ENCODE measurements at places on chromosomes 1 and 21.

GRCh38 chr1:220885971-220886370 is 6.7 kb downstream of the HLX start:
- no peak for DNase-seq

- peak; percentile 55 for DNase-seq
Measured at GRCh38 chr21:17454315-17455027, 58.4 kb upstream of the CXADR start.

DNA sequence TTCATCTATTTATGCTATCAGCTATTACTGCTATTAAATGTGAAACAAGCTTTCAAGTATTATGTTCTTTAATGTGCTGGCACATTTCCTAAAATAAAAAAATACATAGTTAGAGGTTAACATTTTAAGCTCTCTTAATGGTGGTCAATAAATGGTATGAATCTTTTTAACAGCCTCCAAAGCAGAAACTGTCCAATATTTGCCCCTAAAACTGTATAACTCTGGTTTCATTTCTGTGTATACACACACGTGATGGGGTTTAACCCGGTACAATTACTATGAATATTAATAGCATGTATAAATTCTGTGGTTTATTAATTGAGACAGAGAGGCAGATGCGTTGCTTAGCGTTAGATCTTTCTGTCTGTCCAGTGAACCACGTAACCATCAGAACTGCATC is 2.2 kb downstream of the ESRRG start:
- no peak for DNase-seq

DNA sequence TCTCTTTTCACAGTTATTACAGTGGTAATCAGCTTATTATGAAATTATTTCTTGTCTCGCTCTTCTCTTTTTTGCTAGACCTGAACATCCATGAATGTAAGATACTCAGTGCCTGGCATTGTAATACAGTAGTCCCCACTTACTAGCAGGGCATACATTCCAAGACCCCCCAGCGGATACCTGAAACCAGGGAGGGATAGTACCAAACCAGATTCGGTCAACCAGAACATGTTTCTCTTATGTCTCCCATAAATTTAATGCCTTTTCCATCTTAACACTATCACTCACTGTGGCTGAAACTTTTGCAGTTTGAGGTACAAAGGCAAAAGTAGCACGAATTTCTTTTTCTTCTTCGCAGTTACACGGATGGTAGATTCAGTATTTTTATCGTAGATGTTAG is 24.6 kb upstream of the B3GALT2 start:
- DNase-seq, result no peak

GRCh38 chr1:30033256-30034104 is 689.9 kb downstream of the MATN1 start:
- DNase-seq, result no peak

GRCh38 chr1:180912801-180913565 is at the start of gene KIAA1614:
KIAA1614 (plus strand) TSS chr1:180912897; CDS start chr1:180913244, 347 bp downstream.
- DNase-seq, result peak; percentile 95

DNA sequence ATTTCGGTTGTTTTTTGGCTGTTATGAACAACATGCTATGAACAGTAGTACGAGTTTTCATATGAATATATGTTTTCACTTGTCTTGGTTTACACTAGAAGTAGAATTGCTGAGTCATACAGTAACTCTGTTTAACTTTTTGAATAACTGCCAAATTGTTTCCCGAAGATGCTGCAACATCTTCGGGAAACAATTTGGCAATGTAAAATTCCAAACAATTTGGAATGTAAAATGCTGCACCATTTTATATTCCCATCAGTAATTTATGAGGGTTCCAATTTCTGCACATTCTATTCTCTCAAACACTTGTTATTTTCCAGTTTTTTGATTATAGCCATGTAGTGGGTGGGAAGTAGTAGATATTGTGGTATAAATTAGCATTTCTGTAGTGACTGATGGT is 11.6 kb downstream of the PCBP3 start:
- no peak for DNase-seq

DNA sequence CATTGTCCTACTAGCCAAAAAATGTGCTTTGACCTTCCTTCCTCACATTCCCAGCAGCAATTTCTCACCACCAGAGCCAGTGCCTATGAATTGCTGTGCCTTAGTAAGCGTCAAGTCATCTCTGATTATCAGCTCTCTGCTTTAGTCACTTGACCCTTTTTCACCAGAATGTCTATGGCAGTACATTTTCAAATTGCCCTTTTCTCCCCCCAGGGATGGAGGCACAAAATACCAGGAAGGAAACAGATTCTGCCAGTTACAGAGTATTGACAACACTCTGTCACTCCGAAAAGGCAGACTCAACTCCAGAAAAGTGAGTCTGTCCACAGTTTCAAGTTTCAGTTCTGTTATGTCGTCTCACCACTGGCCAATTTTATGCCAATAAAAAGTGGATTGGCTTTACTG is 167.4 kb downstream of the TNFSF18 start:
- no peak for DNase-seq

- DNase-seq, result no peak
Measured at GRCh38 chr1:247914941-247915662, 5.0 kb upstream of the OR2T8 start.

DNA sequence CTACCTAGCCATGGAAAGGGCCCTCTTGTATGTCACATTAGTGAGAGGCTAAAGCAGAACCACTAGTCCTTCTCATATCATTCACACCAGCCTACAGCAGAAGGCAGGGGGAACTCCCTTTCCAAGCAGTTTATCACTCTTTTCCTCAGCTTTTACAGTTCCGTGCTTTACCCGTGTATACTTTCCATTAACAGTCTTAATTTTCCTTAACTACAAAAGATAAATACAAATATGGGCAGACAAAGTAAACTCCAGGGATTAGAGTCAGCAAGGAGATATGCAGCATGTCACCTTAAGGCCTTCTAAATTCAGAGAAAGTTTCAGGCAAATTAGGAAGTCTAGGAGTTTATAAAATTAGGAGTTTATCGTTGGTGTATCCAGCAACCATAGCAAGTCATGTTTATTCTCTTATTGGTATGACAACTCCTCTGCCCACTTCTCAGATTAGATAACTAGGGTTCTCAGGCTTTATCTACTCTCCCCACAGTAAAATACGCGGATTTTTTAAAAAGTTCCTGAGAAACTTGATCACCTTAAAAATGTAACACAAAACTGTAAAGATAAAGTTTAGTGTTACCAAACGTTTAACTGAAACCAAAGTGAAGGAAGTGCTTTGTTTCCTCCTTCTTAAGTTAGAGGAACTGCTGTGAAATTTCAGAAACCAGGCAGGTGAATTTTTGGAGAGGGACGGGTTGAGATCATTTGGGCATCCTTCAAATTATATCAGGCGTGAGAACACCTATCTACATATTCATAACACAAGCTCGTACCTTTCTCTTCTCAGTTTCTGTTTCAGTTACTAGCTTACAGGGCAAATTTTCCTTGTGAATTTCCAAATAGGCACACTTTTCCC is 42.7 kb upstream of the SLC19A2 start:
- no peak for DNase-seq

- DNase-seq, result peak; percentile 96
Measured at GRCh38 chr1:58783090-58783992, 506 bp downstream of the JUN start.

- no peak for DNase-seq
Measured at GRCh38 chr1:52007215-52008002, 16.9 kb upstream of the RAB3B start.

DNA sequence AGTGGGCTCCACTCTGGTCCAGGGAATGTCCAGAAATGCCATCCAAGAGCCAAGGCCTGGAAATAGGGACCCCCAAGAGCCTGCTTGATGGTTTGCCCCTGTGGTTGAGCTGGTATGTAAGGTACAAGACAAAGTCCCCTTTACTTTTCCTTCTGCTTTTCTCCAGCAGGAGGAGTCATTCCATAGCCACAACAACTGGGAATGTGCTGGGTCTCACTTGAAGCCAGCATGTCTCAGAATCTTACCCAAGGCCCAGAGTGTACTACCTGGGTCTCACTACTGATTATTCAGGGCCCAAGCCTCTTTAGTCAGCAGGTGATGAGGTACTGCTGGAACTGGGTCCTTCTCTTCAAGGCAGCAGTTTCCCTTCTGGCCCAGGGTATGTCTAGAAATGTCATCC is 62.1 kb upstream of the CD55 start:
- DNase-seq, result no peak

- no peak for DNase-seq
Measured at GRCh38 chr21:38506661-38507281, 8.5 kb upstream of the ERG start.

- no peak for DNase-seq
Measured at GRCh38 chr21:42564561-42564971, 50.9 kb downstream of the SLC37A1 start.

GRCh38 chr1:11842154-11843041 is 5.2 kb downstream of the NPPA start:
- no peak for DNase-seq

GRCh38 chr1:61079296-61079897 is 3.0 kb upstream of the NFIA start:
- no peak for DNase-seq

DNA sequence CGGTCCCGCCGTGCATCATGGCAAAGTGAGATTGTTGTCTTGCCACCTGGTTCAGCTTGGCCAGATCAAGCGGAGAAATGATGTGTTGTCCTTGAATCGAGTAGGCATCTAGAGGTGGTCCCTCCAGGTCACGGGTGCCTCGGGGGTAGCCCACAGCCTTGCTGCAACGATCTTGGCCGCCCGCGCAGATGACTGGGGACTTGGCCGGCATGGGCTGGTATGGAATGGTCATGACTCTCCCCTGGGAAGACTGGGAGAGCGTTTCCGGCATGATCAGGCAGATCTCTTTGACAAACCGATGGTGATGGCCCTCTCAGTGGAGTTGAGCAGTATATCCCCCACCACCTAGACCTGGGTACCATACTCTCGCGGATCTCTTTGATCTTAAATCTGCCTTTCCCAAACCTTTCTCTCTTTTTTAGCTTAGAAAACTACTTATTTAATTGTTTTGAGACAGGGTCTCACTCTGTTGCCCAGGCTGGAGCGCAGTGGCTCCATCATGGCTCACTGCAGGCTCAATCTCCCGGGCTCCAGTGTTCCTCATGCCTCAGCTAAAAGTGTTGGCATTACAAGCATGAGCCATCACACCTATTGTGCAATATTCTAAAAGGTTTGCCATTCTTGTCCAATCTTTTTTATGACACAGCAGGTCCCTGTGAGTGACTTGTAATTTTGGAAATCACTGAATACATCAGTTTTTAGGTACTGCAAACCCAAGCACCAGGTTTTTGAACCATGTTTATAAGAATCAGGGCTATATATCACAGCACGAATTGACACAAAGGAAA is 9.4 kb upstream of the ELAPOR1 start:
- DNase-seq, result no peak

DNA sequence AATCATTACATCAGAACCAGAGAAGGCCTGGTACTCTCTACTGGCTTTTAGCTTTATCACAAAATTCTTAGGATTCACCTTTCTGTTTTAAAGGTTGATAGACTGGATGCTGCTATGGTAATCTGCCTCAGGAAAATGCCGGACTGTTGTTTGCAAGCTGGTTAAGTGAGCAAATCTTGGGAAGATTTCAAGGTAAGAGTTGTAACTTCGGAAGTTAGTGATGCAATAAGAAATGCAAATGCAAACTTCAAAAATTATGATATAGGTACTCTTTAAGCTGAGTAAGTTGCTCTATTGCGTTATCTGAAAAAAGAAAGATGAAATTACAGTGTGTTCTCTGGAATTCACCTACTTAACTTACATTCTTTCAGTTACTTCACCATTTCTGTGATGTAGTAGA is 4.4 kb upstream of the SLC16A1 start:
- DNase-seq, result no peak

DNA sequence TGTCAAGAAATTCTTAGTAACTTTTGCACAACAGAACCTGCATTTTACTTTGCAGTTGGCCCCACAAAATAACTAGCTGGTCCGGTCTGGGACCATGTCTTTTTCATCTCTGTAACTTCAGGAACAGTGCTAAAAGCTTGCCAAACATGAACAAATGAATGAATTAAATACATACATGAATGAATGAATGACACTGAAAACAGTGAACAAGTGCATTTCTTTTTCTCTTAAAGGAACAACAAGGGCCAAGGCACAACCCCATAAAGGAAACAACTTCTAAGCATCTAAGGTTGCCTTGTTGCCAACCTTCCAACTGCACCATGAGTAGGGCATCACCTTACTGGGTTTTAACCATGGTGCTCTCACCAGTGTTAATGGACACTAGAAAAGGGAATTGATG is 534.4 kb upstream of the PKN2 start:
- DNase-seq, result no peak

DNA sequence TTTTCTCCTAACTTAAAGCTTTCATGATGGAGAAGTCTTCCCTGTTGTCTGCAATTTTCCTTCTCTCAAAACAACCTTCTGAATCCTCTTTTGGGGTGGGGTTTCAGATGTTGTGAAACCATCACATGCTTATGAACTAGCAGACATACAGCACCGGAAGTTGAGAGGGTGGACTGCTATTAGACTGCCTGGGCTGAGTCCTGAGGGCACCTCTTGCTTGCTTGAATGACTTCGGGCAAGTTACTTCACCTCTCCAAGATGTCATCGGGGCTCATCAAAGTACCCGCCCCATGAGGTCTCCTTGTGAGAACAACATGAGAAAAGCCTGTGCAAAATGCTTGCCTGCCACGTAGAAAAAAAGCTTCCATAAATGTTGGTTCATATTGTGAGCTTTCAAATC is 89.6 kb downstream of the CCDC185 start:
- no peak for DNase-seq

DNA sequence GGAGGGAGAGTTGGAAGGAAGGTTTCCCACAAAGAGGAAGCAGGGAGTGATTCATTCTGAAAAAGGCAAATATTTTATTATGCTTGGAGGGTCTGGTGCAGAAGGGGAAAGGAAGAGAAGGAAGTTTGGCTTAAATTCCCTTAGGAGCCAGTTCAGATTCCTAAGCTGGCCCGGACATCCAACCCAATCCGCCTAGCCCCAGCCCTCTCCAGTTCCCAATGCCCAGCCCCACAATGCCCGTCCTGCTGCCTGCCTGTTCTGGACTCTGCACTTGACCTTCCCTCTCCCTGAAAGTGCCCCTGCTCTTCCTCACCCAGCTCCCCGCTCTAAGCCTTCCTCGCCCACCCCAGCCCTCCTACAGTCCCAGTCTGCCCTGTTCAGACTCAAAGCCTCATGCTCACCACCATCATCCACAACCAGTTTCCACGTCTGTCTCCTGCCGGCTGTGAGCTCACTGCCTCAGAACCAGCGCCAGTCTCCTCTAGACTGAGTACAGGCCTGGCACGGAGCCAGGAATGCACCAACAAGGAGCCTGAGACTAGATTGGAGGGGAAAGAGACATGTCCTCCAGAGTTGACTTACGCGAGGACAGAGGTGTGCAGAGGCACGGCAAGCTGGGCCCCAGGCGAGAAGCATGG is 18.9 kb downstream of the CAPN2 start:
- no peak for DNase-seq

GRCh38 chr1:244548558-244549115 is 87.6 kb downstream of the CATSPERE start:
- DNase-seq, result no peak

DNA sequence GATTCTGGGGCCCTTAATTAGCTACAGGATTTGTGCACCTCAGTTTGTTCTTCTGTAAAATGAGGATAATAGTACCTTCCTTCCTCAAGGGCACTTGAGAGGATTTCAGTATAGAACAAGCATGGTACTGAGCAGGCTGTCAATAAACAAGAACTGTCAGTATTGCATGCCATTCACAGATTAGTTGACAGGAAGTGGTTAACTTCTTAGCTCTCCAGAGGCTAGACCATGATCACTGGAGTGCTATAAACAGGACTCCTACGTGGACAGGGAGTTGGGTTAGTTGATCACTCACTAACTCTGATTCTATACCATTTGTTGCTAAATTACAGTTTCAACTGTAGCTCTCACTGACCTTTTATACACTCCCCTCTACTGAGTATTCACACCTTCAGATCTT is 126.2 kb upstream of the DAB1 start:
- DNase-seq, result no peak
